ENCODE measurements at places on chromosomes 13 and 19.

DNA sequence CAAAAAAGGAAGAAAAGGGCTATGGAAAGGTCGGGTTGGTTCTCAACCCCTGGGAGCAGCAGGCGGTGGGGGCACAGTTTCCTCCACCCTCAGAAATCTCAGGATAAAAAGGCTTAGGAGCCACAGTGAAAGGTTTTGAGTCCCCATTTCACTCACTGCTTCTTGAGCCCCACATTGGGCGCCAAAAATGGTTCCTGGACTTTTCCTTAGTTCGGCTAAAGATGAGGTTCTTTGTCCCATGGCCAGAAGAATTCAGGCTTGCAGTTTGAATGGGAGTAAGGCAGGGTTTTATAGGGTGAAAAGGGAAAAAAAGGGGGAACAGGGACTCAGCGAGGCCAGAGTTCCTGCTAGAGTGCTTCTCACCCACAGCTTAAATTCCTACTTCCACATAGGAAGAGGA lies 179.5 kb downstream of the GGACT start:
- no peak for DNase-seq

DNA sequence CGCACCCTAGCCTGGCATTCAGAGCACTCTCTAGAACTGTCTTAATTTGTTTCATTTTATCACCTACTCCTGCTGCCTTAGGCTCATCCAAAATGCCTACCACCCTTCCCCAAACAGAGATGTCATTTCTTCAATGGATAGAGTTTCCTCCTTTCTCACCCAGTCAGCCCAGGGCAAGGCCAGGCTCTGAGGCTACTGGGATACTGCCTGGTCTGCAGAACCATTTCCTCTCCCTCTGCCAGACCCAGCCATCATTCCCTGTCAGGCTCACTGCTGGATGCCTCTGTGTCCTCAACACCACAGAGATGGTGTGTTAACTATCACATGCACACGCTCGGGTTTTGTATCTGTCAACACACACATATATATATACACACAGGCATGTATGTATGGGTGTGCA lies 47.2 kb downstream of the C13orf42 start:
- DNase-seq = no peak

DNA sequence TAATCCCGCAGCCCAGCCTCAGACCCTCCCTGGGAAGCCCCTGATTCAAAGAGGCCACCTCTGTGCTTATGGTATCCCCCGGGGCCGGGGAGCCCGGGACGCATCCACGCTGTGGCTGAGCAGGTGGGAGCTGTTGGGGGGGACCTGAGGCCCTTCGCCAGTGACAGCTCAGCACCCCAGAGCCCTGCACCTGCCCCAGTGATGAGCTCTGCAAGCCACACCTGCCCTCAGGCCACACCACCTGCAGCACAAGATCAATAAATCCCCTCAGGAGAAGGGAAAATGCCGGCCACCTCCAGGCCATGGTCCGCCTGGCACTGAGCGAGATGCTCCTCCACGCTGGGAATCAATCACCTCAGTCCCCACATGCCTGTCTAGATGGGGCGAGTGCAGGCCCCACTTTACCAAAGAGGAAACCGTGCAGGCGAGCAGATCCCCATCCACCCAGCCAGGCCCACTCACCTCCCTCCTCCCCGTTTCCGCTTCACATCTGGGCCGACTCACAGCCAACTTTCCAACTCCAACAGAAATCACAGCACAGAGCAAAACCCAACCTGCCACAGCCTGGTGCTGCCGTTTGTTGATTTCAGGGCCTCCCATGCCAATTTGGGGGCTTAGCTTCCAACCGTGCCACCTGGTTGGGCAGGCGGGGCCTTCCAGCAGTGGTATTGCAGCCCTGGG lies 12.8 kb downstream of the MOB3A start:
- peak; percentile 2 for DNase-seq

- DNase-seq = no peak
Measured at GRCh38 chr13:52845334-52845761, 3.1 kb downstream of the PCDH8 start.

DNA sequence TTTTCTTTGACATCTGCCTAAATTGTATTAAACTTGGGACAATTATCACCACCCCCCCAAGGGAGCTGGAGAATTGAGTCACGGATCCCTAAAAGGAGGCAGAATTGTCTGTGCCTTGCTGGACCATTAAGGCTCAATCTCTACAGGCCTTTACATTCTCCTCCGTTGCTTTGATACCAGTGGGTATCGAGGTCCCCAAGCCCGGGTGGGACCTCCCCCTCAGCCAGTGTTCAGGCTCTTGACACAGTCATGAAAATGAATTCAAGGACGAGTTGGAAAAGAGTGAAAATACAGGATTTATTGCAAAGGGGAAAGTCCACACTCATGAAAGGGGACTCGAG lies 5.6 kb downstream of the PPP1R15A start:
- no peak for DNase-seq
